Neural crest cell (in vitro differentiated cells): ENCODE measurements at places on chromosomes 6 and 20. TPM values are rescaled to one million over a fixed set of nuclear protein-coding genes. Genes with fewer than 3 reads are reported as not detected.

GRCh38 chr20:49187330-49187850 lies 744 bp downstream of the STAU1 start:
- peak overlapping the region; percentile 45 for H3K27ac ChIP-seq
- H3K27me3 ChIP-seq = peaks cover 2% of the 10 kb centered on the region
- peak overlapping the region; percentile 91 for H3K4me3 ChIP-seq
- peaks cover 43% of the 10 kb centered on the region for H3K4me1 ChIP-seq
- H3K36me3 ChIP-seq = no peaks in the 10 kb centered on the region
- DNase-seq = no peak

DNA sequence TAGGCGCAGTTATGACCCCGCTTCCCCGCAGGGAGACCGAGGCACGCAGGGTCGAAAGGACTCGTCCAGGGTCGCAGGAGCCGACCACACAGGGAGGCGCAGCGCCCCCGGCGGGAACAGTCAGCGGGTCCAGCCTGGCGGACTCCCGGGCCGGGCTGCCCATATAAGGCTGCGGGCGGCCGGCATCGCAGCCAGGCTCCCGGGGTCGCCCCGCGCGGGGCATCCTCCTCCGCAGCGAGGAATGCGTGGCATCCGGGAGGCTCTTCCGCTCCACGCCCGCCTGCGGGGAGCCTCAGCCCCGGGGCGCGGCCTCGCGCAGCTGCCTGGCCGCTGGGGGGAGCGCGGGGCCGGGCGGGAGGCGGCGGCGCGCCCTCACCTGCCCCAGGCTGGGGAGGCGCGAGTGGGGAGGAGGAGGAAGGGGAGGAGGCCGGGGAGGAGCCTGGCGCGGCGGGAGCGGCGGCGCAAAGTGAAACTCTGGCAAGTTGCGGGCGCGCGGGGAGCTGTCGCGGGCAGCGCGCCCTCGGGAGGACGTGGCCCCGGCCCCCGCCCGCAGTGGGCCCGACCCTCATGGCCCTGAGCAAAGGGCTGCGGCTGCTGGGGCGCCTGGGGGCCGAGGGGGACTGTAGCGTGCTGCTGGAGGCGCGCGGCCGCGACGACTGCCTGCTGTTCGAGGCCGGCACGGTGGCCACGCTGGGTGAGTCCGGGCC lies at the start of gene SYNJ2:
TSS of gene SYNJ2 (plus strand) at position 469 of the 707 bp plus-strand sequence. CDS start at position 568, 99 bp downstream.
- DNase-seq = peak; percentile 54
- H3K4me1 ChIP-seq = peaks cover 8% of the 10 kb centered on the region
- H3K36me3 ChIP-seq = no peaks in the 10 kb centered on the region
- peaks cover 74% of the 10 kb centered on the region for H3K27me3 ChIP-seq
- H3K4me3 ChIP-seq = peak within 1 kb of the TSS; percentile 86
- H3K27ac ChIP-seq = no peak within 1 kb of the TSS

GRCh38 chr6:36586606-36587005 lies 7.6 kb upstream of the SRSF3 start:
- H3K27me3 ChIP-seq = no peaks in the 10 kb centered on the region
- H3K4me3 ChIP-seq = peak overlapping the region; percentile 35

- H3K27me3 ChIP-seq = no peaks in the 10 kb centered on the region
- H3K36me3 ChIP-seq = no peaks in the 10 kb centered on the region
- no peak for DNase-seq
- no peak overlapping the region for H3K27ac ChIP-seq
- H3K4me1 ChIP-seq = no peaks in the 10 kb centered on the region
These were observed 176.6 kb upstream of the FERMT1 start for GRCh38 chr20:6299456-6299855.

The NCR2 gene
- not detected in 2 replicates for total RNA-seq

The PLA2G7 gene
- total RNA-seq = 0.26 and 0.27 TPM in 2 replicates

DNA sequence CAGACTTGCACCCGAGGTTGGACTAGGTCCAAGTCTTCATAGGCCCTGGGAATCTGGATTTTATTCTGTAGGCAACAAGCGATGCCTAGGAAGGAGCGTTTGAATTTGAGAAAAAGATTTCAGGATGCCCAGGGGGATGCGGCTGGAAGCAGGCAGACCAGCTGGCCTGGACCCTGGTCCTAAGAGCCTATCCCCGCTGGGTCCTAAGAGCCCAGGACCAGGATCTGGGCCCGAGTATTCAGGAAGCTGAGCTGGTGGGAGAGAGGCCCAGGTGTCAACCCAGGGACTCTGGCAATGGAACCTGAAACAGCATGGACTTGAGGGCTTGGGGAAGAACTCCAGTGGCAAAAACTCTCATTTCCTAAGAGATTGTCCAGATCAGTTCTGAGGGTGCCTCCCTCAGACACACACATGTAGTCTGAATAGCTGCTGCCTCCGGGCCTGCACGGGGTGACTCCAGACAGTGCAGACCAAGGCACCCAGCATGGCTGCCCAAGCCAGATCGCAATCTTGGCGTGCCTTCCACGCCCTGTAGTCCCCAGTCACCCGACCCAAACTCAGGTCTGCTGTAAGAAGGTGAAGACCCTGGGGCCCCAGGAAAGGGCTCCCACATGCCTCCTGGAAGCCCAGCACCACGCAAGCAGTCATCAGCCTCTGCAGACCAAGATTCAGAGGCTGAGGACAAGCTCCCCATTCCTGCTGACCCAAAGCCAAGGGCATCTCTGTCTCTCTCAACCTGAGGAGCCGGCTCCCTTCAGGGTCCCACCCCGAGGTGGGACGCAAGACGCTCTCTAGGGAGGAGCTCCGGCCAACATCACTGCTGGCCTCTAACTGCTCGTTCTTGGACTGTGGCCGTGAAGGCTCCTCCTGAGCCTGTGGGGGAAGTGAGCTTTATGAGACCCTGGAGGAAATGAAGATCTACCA lies 34.4 kb downstream of the RRBP1 start:
- H3K27ac ChIP-seq = peak overlapping the region; percentile 57
- no peak overlapping the region for H3K4me3 ChIP-seq
- no peaks in the 10 kb centered on the region for H3K36me3 ChIP-seq

GRCh38 chr6:106113256-106113959 lies 27.3 kb downstream of the PRDM1 start:
- no peak for DNase-seq
- H3K27me3 ChIP-seq = no peaks in the 10 kb centered on the region

The LPA gene
- total RNA-seq = 0.43 and 0.65 TPM in 2 replicates

The ENPP4 gene
- total RNA-seq = 3.3 and 3.6 TPM in 2 replicates
